Thyroid gland (tissue), 4 donors: ENCODE measurements at places on chromosomes 3 and 15. TPM values are rescaled to one million over a fixed set of nuclear protein-coding genes. Genes with fewer than 3 reads are reported as not detected.
A peak's percentile ranks its signal among the peaks of the same experiment; 100 is the strongest.

- DNase-seq, result no peak
Measured at GRCh38 chr15:88637841-88638625, 783 bp upstream of the ISG20 start.

- no peak for DNase-seq
Measured at GRCh38 chr3:110389005-110389404, 682.6 kb upstream of the NECTIN3 start.

DNA sequence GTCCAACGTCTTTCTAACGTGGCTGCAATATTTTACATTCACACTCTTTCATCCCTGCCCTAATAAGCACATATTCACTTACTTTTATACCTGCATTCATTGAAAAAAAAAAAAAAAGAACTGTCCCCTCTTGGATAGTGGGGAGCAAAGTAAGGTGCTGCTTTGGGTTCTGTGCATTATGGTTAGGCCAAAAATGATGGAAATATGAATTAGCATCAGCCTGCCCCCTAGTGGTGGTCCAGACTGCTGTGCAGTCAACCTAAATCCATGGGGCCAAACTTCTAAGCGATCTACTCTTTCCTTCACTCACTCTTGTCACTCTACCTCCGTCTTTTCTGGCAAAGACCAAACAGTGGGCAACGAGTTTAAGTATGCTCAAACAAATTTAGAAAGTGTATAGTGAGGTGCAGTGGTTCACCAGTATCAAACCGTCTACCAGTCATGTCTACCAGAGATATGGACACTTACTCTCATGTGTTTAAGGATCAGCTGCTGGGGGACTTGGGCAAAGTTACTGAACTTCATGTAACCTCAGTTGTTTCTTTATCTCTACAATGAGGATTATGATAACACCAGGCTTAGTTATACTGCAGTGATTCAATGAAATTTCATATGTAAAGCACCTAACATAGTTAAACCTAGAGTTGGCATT is 61.5 kb upstream of the GRM7 start:
- DNase-seq, result peak; percentile 22

DNA sequence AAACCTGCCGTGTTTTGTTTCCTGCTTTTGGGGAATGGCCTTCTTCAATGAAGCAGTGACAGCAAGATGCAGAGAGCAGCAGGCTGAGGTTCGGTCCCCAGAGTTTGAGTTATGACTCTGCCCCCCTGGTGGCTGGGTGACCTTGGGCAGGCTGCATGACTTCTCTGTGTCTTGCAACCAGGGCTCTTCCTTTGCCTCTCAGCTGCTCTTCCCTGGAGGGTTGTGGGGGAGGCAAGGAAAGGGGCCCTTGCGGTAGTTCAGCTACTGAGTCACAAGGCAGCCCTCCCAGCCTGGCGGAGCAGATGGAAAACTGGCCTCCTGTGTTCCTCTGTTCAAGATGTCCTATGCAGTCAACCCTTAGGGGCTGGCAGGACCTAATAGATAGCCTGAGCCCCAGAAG is 17.1 kb downstream of the CTXND1 start:
- no peak for DNase-seq

GRCh38 chr3:127706312-127706711 is 33.6 kb downstream of the ABTB1 start:
- DNase-seq, result no peak

- no peak for DNase-seq
Measured at GRCh38 chr3:64031540-64032508, 8.5 kb upstream of the PSMD6 start.

DNA sequence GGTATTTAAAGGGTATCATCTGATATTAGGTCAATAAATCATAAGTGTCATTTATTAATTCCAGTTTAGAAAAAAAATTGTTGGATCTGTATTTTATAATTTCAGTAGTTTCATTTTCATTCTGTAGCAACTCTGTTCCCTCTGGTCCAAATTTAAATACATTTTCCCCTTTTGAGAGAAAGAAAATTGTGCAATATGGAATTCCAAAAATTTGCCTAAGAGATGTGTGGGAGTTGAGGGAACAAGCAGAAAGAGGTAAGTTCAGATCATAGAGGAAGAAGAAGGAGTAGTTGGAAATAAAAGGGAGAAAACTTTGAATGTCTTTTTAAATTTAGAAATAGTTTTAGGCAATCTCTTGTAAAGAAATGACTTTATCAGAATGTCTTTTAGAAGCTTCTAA is 48.9 kb upstream of the MME start:
- DNase-seq, result no peak

GRCh38 chr3:121252676-121253075 is 293.1 kb downstream of the POLQ start:
- DNase-seq, result no peak

GRCh38 chr15:60651734-60652141 is 172.8 kb upstream of the ICE2 start:
- no peak for DNase-seq

- no peak for DNase-seq
Measured at GRCh38 chr3:123378409-123378915, 70.4 kb downstream of the ADCY5 start.

DNA sequence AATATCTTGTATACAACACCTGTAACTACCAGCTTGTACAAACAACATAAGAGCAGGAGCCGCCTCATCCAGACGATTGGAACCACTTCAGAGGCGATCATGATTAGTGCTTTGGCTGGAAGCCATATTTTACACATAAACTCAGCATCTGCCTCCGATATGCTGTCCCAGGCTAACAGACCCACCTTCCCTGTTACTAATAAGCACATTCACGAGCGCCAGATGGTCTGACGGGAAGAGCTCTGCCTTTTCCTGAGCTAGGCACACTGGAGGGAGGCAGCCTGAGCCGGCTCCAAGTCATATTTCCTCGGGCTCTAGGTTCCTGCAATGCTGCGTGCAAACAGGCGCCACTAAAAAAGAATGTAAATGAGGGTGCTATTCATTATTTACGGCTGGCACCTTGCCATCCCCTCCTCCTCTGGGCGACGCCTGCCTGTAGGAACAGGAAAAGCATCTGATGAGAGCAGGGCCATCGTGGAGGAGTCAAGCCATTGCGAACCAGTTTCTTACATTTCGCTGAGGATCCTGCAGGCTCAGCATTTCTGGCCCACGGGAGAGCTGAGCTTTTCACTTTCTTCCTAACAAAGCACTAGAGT is 98.2 kb downstream of the ANXA2 start:
- DNase-seq, result no peak

GRCh38 chr3:189766416-189766815 is 135.2 kb downstream of the TP63 start:
- peak; percentile 34 for DNase-seq

DNA sequence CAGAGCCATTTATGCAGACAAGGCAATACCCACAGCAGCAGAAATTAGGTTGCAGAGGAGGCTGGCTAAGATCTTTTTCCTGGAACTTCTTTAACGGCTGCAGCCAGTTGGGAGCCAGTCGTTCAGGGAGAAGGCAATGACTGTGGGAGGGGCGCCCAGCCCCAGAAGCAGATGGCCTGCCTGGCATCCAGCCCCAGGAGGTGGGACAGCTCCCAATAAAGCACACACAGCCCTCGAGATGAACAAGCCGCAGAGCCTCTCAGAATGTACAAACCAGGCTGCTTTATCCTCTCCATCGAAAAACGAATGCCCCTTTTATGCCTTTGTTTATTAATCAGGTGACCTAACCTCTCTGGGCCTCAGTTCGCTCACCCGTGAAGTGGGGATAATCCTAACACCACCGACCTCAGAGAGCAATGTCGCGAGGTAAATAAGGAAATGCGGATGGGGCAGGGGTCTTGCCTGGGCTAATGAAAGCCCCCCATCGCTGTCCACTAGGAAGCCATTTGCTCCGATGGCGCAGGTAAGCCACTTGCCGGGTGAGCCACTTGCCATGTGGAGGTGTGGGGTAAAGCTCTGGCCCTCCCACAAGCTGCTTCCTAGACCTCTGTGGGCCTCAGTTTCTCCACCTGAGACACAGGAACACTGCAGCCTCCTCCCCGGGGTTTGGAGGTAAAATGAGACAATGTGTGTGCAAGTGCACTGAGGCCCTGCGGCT is 35.8 kb downstream of the MGLL start:
- DNase-seq, result peak; percentile 9

GRCh38 chr3:195170496-195170895 is 100.5 kb downstream of the XXYLT1 start:
- no peak for DNase-seq

- no peak for DNase-seq
Measured at GRCh38 chr3:116929505-116930222, 220.1 kb downstream of the TUSC7 start.

GRCh38 chr3:39434574-39434973 is 28.1 kb downstream of the RPSA start:
- no peak for DNase-seq

DNA sequence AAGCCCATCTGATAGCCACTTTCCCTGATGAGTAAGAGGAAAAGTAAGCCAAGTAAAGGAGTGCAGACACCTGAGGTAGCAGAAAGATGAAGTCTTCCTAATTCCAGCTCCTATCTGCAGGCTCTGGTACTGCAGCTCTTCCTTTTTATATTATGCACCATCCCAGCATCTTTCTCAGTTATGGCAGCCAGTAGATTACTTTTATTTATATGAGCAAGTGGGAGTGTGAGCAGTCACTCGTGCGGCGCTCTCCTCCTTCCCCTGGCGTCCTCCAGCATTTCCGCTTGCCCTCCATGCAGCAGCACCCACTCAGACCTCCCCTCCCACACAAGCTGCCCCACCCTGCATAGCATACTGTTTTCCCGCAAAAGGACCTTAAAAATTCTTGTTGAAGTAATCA is 465.9 kb upstream of the DPPA4 start:
- DNase-seq, result no peak

DNA sequence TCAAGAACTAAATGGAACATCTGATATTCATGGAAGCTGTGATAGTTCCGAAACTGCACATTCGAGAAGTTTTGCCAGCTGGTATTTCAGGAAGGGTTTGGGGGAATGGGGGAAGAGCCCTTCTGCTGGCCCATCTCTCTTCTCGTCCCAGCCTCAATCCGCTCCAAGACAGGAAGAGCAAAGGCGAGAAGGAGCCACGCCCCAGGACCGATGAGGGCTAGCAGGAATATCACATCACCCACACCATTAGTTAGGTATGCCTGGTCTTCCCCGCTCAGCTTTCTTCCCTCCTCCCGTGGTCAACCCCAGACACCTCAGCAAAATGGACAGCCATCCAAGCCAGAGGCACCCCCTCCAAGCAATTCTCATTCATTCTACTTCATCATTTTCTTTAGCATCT is 14.9 kb upstream of the PCSK6 start:
- no peak for DNase-seq

- DNase-seq, result peak; percentile 78
Measured at GRCh38 chr15:66707310-66708082, 5.5 kb downstream of the SMAD6 start.

The OR5K2 gene
- total RNA-seq, result not detected

The WDR93 gene
- total RNA-seq, result 2.3 TPM

The SCN5A gene
- 0.88 TPM for total RNA-seq

The LIPH gene
- 0.13 TPM for total RNA-seq

The ONECUT1 gene
- not detected for total RNA-seq

The P3H2 gene
- 20.2 TPM for total RNA-seq

The ADGRG7 gene
- not detected for total RNA-seq
